ENCODE measurements at places on chromosomes 3 and 15. TPM values are rescaled to one million over a fixed set of nuclear protein-coding genes. Genes with fewer than 3 reads are reported as not detected.

DNA sequence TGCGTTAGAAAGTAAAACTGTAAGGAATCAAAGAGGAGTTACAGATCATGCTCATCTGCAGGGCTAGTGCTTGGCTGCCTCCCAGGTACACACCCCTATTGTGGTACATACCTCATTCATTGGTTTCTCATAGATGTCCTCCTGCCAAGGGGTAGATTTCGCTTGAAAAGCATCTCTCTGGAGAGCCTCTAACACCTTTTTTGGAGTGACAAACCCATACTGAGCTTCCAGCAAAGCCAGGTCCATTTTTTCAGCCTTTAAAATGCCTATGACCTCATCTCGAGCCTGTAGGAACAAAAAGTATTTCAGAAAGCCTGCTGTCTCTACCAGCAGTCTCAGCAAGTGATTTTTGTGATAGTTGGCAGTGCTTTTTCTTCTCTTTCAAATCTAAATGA lies 112.1 kb downstream of the CMSS1 start:
- DNase-seq: peak; percentile 65

The SMCO1 gene
- 10.3 TPM for total RNA-seq

DNA sequence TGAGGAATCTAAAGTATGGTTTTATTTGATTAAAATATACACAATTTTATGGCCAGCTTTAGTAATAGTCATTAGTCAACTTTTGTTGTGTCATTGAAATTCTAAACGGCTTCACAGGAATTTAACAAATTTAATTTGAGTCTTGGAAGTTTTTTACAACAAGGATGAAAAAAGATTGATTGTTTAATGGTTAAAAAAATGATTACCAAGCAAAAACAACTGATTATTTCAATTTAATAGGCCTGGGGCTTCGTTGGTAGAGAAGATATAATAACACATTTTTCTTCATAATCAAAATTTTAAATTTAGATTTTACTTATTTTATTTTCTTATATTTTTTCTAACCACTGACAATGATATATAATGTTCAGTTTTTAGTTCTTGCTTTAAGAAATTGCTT lies 4.4 kb downstream of the MME start:
- DNase-seq: no peak

- no peak for DNase-seq
Measured at GRCh38 chr3:66481071-66482017, 19.5 kb downstream of the LRIG1 start.

DNA sequence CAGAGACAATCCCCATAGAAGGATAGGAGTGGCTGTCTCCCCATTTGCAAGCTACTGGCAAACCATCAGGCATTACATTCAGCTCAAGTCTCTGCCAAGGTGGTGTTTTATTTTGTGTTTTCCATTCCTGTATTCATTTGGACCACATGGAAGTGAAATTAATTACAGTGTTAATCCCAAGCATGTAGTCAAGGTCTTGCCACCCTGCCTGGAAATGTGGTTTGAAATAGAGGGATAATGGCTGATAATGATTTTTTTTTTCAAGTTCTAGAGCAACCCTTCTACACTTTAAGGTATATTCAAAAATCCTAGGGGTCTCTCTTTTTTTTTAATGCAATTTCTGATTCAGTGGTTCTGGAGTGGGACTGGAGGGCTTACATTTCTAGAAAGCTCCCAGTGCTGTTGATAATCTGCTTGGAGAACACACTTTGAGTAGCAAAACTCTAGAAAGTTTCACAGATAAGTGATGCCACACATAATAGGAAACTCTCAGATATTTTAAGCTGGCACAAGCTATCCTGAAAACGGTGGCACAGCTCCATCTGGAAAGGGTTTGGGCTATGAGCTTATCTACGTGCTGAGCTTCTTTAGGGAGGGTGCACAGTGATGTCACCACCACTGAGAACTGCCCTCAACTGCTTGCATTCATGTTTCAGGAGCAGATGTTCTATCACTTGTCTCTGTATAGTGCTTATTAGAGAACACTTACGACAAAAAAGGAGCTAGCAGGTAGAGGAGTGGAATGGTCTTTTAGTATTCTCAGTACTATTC lies 140.1 kb upstream of the IL12A start:
- DNase-seq: no peak

All from psoas muscle (tissue), 8 donors.